NCI-H1092 treated with DMSO at 0.1 percent for 48 hours (cell line): ENCODE measurements at places on chromosomes 3 and 15.

DNA sequence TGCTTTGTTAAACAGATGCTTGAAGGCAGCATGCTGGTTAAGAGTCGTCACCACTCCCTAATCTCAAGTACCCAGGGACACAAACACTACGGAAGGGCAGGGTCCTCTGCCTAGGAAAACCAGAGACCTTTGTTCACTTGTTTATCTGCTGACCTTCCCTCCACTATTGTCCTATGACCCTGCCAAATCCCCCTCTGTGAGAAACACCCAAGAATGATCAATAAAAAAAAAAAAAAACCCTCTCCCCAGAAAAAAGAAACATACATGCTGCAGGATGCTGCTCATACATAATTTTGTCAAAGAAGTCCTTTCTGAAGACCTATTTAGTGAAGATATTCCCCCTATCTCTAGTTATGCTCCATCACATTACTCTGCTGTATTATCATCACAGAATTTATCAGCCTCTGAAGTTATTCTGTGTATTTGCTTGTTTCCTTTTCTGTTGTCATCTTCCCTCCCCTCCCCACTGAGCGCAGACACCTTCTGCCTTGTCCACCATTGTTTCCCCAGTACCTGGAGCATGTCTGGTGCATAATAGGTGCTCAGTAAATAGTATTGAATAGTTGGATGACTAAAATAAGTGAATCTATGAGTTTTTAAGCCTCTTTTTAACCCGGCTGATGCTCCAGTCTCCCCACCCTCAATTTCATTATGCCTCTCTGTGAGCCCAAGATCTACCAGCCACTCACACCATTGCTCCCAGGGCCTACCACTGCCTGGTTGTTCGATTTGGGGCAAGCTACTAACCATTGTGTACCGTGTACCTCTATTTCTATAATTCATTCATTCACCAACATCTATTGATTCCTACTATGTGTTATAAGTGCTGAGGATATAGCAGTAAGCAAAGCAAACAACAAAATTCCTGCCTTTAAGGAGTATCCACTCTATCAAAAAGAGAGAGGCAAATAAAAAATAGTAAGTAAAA, 4.0 kb upstream of the TM4SF1 start:
- no peak for DNase-seq

GRCh38 chr3:126441256-126441880, 34.3 kb downstream of the ZXDC start:
- DNase-seq: no peak

GRCh38 chr15:95025924-95026728, 794.8 kb downstream of the MCTP2 start:
- DNase-seq: no peak

GRCh38 chr3:116728454-116728853, 18.9 kb downstream of the TUSC7 start:
- DNase-seq: no peak

GRCh38 chr15:101635944-101636727, 16.0 kb downstream of the TM2D3 start:
- no peak for DNase-seq

GRCh38 chr15:79778378-79778990, 118.3 kb downstream of the MTHFS start:
- no peak for DNase-seq

DNA sequence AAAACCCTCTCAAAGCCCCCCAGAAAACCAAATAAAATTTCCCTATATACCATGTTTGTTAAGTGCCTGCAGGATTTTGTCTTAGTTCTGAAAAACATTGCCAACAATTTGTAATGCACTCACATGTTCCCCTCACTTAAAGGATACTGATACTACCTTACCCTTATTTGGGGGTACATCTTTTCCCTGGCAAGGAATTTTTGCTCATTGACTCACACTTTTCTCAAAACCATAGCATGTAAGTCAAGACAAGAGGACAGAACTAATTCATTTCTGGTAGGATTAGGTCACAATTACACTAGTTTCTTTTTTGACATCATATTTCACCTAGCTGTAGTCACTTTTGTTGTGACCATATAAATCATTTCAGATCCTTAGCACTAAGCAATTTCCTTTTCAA, 222.2 kb downstream of the THRB start:
- DNase-seq: no peak

- DNase-seq: no peak
These were observed 790 bp downstream of the PARP14 start for GRCh38 chr3:122681284-122681973.
